Activated CD4-positive, alpha-beta T cell treated with anti-CD3 and anti-CD28 coated beads, Interleukin-2, amount 50 U/mL, for 1 hour (primary cell): ENCODE measurements at places on chromosomes 7 and 10.
A peak's percentile ranks its signal among the peaks of the same experiment; 100 is the strongest.

GRCh38 chr7:32070406-32071360, at the start of gene PDE1C:
PDE1C (minus strand) TSS chr7:32070407.
- no peak for DNase-seq

DNA sequence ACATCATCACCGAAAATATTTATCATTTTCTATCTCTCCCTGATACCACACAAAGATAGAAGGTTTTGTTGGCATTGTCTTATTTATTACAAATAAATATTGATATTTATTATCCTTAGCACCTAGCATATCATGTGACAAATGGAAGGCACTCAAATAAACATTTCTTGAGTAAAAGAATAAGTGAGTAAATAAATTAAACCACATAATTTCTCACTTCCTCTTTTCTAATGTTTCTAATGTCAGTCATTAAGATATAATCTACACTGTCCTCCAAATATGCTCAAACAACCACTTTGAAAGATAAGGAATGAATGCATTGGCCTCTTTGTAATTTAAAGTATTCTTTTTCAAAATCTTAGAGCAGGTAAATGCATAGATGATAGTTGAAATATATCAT, 1027.8 kb upstream of the LRRTM3 start:
- no peak for DNase-seq

DNA sequence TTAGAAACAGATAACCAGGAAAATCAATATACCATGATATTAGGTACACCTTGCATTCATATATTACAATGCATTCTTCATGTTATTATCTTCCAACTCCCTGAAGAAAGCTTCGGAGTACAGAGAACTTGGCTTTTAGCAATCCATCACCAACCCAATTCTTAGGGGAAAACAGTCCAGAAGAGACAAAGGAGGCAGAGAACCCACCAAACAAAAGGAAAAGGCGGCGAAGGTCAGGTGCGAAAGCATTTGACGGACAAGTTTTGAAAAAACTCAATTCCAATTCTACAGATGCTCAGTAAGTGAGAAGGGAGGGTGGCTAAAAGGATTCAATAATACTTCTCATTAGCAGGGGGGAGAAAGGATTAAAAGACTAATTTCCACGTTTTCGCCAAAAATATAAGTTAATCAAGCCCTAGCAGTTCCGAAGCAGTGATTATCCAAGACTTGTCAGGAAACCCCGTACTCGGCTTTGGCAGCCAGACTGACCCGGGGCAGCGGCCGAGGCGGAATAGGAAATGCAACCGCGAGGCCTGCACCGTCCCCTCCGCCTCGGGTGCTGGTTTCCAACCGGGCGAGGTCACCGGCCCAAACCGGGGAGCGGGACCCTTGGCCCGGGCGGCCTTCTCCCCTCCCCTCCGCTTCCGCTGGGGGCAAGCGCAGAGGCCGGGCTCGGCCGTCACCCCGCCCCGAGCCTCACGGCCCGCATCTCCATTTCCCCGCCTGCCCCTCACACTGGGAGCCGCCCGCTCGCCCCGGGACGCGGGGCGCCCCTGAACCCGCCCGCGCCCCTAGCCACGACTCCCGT, 747 bp downstream of the GDI2 start:
- DNase-seq, result peak; percentile 24

- DNase-seq, result no peak
Measured at GRCh38 chr10:96233959-96234358, 37.4 kb downstream of the BLNK start.

GRCh38 chr10:132003282-132003924, 21.7 kb upstream of the BNIP3 start:
- DNase-seq, result no peak

GRCh38 chr10:89468191-89468965, 54.0 kb downstream of the IFIT5 start:
- no peak for DNase-seq

DNA sequence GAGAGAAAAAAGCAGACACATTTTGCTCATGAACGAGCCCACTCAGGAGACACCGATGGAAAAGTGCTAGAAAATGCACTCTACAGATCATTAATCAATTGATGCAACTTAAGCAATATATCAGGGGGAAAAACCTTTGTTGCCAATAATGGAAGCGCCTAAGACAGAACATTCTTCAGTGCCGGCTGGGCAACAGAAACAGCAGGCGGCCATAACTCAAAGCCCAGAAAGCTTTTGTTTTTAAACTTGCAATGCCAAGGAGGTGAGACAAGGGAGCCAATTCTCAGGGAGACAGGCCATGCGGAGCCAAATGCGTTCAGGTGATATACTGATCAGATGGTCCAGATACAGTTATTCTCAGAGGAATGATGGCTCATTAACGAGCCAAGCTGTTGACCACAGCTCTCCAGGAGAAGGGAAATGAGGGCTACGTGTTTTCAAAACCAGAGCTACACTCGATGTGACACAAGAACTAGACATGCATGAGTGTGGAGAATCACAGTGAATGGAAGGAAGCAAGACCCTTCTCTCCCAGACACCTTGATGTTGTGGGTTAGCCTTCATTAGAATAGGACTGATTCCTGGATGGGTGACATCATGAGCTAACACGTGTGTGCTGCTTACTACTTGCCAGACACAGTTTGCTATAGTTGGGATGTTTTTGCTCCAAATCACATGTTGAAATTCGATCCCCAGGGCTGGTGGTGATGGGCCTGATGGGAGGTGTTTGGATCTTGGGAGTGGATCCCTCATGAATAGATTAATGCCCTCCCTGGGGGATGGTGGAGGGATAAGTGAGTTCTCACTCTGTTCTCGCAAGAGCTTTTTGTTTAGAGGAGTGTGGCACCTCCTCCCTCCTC, 79.1 kb upstream of the KCNMA1 start:
- no peak for DNase-seq

DNA sequence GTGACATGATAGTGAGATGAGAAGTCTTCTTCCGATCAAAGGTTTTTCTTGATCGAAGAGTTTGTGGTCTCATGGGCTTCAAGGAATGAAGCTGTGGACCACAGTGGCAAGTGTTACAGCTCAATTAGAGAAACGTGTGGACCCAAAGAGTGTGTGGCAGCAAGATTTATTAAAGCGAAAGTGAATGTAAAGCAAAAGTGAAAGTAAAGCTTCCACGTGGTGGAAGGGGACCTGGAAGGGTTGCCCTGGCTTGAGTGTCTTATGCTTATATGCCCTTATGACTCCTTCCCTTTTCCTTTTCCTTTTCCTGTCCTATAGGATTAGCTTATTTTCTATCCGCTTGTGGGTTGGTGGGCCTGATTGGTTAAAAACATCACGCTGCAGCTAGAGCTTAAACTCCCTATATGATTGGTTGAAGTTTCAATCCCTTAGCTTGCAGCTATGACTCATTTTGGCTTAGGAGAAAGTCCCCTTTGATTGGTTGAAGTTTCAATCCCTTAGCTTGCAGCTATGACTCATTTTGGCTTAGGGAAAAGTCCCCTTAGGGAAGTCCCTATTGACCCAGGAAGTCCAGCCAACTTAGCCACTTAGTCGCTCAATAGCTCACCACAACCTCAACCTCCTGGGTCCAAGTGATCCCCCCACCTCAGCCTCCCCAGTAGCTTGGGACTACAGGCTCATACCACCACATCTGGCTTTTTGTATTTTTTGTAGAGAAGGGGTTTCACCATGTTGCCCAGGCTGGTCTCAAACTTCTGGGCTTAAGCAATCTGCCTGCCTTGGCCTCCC, 34.7 kb downstream of the MRPS24 start:
- DNase-seq, result peak; percentile 18

DNA sequence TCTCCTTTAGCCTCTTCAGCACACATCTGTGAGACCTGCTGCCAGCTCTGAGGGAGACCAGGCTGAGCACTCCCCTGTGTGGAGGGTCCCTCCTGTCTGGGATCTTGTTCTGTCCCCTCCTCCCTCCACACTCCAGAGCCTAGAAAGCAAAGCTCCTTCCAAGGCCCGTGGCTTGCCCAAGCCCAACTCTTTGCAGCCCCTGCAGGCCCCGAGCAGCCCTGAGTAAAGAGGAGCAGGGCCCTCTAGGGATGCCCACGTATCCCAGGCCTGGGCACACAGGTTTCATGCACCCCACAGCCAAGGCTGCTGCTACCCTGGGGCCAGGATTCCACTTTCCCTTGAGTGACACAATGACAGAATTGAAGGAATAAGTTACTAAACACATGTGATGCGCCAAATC, 24.0 kb downstream of the COBL start:
- no peak for DNase-seq

- DNase-seq, result no peak
Measured at GRCh38 chr7:30817371-30817767, 46.2 kb downstream of the MINDY4 start.

DNA sequence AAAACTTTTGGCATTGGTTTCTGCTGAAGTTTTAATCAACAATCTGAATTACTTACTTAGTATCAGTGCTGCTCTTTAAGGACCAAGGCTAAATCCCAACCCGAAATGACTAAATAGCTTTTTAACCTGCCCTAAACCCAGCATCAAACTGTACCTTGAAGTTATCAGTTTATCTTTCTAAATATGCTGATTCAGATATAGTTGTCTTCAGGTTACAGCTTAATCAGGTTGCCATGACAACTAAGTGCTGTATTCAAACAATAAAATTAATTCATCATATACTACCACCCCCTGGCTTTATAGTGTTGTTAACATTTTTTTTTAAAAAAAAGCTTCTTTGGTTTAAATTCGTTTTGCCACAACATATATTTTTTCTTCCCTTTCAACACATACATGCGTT, 239.6 kb downstream of the TWIST1 start:
- DNase-seq, result no peak

DNA sequence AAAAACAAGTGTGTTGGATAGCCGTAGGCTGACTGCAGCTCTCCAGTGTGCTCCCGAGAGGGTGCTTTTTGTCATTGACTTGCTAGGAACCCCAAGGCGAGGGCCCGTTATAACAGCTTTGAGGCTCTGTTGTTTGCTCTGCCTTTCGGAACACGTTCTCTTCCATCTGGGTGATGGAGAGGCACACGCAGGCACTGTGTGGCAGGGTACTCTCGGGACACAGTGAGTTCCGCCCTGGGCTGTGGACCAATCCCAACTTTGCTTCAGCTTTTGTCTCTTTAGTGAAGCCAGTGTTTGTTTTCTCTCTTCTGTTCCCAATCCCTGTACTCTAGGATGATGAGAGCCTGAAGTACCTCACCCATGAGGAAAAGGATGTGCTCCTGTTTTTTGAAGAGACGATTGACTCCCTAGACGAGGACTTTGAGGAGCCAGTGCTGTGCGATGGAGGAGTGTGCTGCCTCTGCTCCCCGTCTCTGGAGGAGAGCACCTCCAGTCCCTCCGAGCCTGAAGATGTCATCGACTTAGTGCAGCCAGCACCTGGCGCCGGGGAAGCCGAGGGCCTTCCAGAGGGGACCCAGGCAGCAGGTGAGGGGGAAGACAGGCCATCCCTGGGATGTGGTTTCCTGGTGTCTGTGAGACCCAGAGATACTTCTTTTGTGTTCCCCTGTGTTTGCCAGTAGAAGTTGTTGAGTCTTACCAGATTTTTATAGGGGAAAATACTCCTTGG, 43.2 kb downstream of the PROSER2 start:
- no peak for DNase-seq

DNA sequence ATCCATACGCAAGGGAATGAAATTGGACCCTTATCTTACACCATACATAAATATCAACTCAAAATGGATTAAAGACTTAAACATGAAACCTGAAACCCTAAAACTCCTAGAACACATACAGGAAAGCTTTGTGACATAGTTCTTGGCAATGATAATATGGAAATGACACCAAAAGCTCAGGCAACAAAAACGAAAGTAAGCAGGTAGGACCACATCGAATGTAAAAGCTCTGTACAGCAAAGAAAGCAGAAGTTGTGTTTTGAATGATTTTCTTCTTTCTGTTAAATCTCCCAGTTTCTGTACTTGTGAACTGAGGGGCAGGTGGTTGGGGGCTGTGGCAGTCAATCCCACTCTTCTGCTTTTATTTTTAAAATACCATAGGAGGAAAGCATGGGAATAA, 368.4 kb upstream of the PODXL start:
- DNase-seq, result no peak

- DNase-seq, result no peak
Measured at GRCh38 chr10:117509573-117509972, 33.0 kb upstream of the EMX2 start.

DNA sequence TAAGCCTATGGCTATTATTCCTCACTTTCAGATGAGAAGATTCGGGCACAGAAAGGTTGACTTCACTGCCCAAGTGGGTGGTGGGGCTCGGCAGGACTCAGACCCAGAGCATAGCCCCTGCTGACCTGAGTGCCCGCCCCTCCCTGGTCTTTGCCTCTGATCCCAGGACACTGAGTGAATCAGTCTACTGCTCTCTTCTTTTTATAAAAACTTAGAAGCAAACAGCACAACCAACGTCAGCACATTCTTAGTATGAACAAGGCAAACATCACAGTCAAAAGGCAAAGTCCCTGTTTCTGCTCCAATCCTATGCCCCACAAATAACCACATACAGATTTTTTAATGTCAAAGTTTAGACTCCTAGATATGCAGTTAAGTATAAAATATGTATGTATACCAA, 237.8 kb downstream of the ZMYND11 start:
- no peak for DNase-seq

DNA sequence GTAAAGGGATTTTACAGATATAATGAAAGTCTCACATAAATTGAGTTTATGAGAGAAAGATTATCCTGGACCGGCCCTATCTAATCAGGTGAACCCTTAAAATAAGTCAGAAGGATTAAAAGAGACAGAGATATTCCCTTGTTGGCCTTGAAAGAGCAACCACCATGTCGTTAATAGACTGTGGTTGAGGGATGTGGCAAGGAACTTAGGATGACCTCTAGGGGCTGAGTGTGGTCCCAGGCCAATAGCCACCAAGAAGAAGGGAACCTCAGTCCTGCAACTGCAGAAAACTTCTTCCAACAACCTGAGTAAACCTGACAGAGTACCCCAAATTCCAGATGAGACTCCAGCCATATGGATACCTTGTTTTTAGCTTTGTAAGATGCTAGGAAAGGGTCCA, 121.5 kb downstream of the POLR1F start:
- no peak for DNase-seq

- DNase-seq, result no peak
Measured at GRCh38 chr10:74640134-74640921, 186.1 kb upstream of the KAT6B start.

DNA sequence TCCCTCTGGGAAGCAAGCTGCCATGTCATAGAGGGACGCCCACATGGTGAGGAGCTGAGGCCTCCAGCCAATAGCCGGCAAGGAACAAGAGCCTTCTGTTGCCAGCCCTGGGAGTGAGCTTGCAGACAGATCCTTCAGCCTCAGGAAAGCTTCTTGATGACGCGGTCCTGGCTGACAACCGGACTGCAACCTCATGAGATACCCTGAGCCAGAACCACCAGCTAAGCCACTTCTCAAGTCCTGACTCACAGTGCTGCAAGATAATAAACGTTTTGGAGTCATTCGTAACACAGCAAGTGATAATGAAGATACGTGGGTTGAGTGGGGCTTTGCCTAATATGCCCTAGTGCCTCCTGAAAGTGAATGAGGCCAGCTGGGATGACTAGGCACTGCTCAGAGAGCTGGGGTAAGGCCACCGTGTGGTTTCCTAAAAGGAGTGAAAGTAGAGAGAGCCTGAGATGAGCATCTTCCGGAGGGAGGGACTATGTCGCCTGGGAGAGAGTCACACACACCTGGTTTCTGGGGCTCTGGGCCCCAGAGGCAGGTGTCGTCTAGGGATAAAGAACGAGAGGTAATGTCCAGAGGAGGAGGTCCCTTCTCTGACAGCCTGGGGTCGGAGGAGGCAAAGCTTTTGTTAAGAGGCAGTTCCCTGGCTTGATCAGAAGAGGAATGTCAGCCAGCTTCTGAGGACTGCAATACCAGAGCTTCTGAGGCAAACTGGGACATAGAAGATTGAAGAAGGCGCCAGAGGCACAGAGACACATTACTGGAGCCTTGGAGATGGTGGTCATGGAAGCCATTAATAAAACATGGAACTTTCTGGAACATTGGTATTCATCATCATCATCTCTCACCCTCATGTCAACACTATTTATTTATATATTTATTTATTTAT, 53.6 kb downstream of the PYROXD2 start:
- no peak for DNase-seq
